ENCODE measurements at places on chromosomes 5 and 9.

GRCh38 chr9:72703574-72703973, 182.2 kb downstream of the TMC1 start:
- DNase-seq, result no peak

GRCh38 chr9:78575081-78575480, 278.2 kb downstream of the PSAT1 start:
- no peak for DNase-seq

GRCh38 chr5:51484326-51484725, 101.1 kb downstream of the ISL1 start:
- DNase-seq, result no peak

DNA sequence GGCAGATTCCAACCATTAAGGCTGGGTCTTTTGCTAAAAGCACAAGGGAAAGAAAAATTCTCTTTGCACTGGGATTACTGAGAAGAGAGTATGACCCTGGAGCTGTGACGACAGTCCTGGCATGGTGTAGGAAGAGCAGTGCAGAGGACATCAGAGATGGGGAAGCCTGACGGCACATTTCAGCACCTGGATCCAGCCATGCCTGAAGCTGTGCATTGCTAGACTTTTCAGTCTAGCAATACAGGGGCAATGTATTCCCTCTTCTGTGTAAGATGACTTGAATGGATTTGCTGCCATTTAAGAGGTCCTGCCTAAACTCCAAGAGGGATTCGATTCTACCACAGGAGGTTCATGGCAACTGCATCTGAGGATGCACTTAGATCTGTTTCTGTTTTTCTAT, 12.3 kb upstream of the MRNIP start:
- no peak for DNase-seq

GRCh38 chr9:8020186-8020585, 220.6 kb upstream of the DMAC1 start:
- no peak for DNase-seq

DNA sequence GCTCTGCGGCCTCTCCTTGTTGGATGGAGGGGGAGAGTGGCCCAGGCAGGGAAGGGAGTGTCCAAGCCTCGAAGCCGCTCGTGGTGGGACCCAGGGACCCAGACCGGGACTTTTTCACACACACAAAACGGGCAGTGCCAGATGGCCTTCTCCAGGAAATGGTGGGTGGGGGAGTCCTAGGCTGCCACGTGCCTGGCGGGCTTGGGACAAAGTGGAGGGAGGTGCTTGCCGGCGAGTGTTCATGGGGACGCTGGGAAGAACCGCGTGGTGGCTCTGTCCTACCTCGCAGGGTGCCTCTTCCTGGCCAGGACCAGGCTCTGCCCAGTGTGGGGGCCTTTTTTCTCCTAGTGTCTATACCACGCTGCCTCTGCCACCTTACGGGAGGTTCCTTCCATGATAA, 155.0 kb upstream of the COL5A1 start:
- DNase-seq, result no peak

DNA sequence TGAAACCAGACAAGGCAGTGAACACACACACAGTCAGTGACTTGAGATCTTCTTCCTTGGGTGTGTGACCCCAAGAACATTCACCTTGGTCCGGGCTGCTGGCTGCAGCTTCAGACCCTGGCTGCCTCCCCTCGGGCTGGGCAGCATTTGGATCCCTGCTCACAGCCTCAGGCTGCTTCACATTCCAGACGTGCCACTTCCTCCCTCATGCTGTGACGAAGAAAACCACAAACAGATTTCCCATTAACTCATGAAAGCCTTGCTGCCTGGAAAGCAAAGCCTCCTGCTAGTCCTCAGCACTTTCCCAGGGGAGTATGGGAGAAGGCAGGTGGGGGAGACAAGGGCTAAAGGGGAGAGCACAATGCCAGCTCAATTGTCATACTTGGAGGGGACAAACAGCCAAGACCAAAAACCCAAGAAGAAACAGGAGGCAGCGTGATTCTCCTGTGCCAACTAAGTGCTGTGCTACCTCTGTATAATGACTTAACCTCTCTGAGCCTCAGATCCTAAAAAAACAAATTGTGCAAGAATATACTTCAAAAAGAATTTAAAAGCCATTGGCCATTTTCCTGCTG, 594.6 kb upstream of the BRINP1 start:
- DNase-seq, result no peak

- DNase-seq, result no peak
These were observed 166.7 kb downstream of the DAB2IP start for GRCh38 chr9:121818016-121818661.

- no peak for DNase-seq
These were observed 145.3 kb upstream of the SMARCA2 start for GRCh38 chr9:1869843-1870242.

- no peak for DNase-seq
These were observed 227.4 kb downstream of the NR3C1 start for GRCh38 chr5:143176048-143176447.

GRCh38 chr5:111746791-111747190, 10.2 kb downstream of the NREP start:
- no peak for DNase-seq

DNA sequence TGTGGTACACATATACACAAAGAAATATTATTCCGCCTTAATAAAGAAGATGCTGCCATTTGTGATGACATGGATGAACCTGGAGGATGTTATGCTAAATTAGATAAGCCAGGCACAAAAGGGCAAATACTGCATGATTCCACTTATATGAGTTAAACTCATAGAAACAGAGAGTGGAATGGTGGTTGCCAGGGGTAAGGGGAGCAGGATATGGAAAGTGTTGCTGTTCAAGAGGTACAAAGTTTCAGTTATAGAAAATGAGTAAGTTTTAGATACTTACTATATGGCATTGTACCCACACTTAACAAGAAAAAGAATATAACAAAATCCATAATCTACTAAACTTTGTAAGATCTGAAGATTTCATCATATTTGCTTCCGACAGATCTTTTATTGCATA, 252.2 kb downstream of the SYK start:
- DNase-seq, result no peak

- no peak for DNase-seq
These were observed 26.4 kb downstream of the ZFAND5 start for GRCh38 chr9:72338631-72339030.

- no peak for DNase-seq
These were observed 262.1 kb upstream of the KLF4 start for GRCh38 chr9:107751567-107752210.

DNA sequence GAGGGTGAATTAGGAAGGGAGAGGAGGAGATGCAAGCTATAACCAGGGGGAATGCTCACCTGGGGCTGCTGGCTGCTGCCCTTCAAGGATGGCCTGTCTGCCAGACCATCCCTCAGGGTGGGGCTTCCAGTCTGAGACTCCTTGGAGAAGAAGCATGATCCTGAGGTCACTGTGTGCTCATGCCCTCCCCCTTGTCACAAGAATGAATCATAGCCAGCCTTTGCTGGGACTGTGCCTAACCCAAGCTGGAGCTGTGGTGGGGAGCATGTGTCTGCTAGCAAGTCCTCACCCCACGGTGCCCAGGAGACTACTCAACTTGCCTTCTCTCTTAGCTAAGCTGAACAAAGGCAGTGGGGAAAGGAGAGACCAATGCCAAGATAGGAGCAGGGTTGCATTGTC, 463.6 kb downstream of the SPOCK1 start:
- no peak for DNase-seq

DNA sequence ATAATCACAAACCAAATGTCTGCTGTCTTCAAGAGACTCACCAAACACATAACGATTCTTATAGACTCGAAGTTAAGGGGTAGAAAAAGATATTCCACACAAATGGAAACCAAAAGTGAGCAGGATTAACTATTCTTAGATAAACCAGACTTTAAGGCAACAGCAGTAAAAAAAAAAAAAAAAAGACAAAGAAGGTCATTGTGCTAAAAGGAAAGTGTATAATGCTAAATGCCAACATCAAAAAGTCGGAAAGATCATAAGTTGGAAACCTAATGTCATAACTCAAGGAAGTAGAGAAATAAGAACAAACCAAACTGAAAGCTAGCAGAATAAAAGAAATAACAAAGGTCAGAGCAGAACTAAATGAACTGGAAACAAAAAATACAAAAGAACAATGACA, 714.6 kb downstream of the SEMA5A start:
- no peak for DNase-seq

GRCh38 chr5:17196697-17197096, 20.7 kb upstream of the BASP1 start:
- no peak for DNase-seq

DNA sequence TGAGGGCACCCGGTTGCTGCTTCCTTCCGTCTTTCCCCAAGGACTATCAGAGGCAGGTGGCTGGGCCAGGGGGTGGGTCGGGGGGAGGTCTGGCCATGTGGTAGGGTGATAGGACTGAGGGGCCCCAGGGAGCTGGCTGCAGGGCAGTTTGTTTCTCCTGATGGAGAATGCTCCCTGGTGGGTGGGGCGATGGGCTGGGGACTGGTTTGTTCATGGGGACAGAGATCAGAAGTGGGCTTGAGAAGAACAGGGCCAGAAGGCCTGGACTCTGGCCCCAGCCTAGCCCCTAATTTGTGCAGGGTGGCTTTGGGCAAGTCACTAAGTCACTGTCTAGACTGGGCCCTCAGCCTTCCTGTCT, 117.4 kb downstream of the RGS3 start:
- DNase-seq, result no peak

- no peak for DNase-seq
These were observed 176.9 kb upstream of the SLC12A2 start for GRCh38 chr5:127906562-127907204.

GRCh38 chr5:112948458-112948857, 26.4 kb upstream of the REEP5 start:
- no peak for DNase-seq

DNA sequence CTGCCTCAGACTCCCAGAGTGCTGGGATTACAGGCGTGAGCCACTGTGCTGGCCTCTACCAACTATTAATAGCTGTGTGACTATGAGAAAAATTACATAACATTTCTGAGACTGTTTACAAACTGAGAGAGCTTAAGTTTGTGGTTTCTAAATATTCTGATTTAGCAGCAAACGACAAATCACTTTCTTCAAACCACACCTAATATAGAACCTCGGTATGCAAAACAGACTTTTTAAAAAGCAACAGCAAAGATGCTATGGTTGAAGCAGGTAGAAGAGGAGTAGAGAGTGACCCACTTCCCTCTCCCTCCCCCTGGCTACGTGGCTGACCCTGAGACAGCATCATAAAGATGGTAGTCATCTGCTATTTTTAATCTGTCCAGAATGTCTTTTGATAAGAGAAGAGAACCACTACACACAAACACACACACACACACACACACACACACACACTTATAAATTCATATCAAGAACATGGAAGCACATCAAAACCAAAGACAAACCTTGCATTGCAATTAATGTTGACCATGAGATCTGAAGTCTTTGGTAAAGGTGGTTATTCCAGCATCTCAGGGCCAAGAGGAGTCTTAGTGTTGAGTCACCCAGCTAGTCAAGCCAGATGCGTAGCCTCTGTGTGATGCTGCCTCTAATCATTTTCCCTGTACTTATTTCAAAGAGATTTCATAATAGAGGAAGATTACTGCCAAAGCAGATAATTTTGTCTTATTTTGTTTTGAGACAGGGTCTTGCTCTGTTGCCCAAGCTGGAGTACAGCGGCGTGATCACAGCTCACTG, 58.1 kb upstream of the TMEM215 start:
- DNase-seq, result no peak

- DNase-seq, result no peak
These were observed 20.5 kb downstream of the SWI5 start for GRCh38 chr9:128296340-128297220.

DNA sequence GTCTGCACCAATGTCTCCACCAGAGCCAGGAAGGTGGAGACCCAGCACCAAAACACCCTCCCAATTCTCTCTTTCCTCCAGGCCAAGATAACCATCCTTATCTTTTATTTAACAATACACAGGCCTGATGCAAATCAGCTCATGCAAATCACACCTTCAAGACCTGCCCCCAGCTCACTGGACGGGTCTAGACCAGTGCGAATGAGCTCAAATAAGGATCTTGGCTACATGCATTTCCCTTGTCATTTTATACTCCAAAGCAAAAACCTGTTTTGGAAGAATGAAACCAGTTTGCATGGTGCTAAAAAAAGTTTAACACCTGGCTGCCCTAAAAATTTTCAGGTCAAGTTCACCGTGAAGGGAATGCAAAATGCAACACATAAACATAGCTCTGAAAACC, 31.9 kb upstream of the DAPK1 start:
- DNase-seq, result no peak

Data from NCI-H1436 treated with DMSO at 0.1 percent for 48 hours (cell line).